DMS79 (cell line): ENCODE measurements at places on chromosomes 1 and 21.

- DNase-seq, result no peak
Observed at GRCh38 chr1:74367175-74367813, 132.1 kb downstream of the TNNI3K start.

DNA sequence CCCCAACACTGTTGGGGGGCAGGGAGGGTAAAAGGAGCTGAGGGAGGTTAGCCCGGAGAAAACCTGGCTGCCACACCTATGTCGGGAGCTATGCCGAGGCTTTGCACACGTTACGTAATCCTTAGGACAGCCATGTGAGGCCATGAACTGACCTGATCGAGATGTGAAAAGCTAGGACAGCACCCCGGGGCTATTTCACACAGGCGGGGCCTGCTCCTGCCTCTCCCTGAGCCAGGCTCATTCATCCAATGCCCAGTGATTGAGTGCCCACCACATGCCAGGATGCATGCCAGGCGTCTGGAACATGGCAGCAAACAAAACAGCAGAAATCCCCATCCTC lies 30.2 kb downstream of the LDLRAP1 start:
- no peak for DNase-seq

DNA sequence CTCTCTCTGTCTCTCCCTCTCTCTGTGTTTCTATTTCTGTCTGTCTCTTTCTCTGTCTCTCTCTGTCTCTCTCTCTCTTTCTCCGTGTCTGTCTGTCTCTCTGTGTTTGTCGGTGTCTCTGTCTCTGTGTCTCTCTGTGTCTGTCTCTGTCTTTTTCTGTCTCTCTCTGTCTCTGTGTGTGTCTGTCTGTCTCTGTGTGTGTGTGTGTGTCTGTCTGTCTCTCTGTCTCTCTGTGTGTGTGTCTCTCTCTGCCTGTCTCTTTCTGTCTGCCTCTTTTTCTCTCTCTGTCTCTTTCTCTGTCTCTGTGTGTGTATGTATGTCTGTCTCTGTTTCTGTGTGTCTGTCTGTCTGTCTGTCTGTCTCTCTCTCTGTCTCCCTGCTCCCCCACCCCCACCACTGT lies 31.7 kb upstream of the ZC3H12A start:
- no peak for DNase-seq

- no peak for DNase-seq
Observed at GRCh38 chr1:19712928-19713327, 48.3 kb downstream of the HTR6 start.

DNA sequence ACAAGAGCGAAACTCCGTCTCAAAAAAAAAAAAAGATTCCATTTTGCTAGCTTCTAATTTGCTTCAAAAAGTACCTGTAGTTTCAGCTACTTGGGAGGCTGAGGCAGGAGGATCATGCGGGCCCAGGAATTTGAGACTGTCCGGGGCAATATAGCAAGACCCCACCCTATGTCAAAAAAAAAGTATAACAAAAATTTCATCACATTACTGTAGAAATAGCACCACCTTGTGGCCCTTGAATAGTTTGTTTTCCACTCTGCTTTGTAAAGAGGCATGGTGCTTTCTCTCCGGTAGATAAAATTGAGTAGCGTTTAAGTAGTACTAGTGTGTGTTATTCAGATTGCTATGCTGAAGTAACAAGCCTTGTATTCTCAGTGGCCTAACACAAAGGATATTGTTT lies 18.2 kb upstream of the MSTO1 start:
- no peak for DNase-seq

DNA sequence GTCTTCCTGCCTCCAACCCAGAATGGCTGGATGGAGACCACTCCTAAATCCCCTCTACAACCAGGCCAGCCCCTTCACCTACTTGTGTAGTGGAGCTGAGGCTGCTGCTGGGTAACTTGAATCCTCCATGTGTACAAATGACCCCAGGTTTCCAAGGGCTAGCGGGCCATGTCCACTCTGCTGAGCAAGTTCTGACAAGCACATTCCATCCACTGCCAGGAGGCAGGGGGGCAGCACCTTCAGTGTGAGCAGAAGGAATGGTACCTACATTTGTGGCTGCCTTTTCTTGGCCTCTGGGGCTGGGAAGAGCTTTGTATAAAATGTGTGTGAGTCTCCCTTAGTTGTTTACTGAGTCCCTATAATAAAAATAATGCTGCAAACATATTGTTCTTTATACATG lies 14.5 kb downstream of the KIAA0040 start:
- DNase-seq, result no peak

DNA sequence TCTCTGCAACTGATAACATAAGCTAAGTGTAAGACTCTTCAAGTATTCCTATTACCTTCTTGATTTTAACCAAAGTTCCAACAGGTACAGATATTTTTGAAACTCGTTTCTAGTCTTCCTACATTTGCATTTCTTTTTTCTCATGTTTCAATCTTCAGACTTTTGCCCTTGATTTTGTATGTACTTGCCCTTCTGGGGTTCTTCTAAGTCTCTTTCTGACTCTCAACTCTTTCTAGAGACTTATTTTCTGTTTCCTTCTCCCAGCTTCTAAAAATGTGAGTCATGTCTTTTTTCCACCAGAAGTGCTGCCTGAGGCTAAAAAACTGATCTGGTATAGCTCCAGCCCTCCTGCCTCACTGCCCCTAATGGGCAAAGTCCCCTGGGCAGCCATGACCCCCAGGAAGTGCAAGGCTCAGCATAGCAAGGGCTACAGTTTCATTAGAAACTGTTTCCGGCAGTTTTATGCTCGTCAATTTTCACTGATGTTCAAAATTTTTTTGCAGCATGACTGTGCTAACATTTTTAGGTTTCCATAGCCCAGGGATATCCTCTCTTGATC lies 265.9 kb downstream of the SEC16B start:
- DNase-seq, result no peak
